AG08395 (cell line): ENCODE measurements at places on chromosomes 12 and 14.

DNA sequence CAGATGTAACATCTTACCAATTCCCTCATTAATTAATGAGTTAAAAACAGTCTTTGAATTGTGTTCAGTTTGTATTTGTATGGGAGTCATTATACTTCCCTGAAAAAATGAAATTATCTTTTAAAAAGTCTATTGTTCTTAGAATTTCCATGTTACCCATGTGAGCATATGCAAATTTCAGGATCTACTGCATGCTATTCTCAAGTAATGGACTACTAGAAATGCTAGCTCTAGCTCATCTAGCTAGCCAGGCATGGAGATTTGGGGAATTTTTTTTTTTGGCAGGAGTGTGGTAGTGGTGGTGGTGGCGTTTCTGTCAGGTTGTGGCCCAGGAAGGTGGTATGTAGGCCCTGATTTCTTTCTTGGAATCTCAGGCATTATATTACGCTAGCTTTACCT, 218.4 kb downstream of the AEBP2 start:
- DNase-seq, result no peak

GRCh38 chr14:91862417-91862816, 4.9 kb downstream of the TC2N start:
- DNase-seq, result no peak

- peak; percentile 35 for DNase-seq
Observed at GRCh38 chr12:53252349-53252916, 15.7 kb upstream of the ESPL1 start.

DNA sequence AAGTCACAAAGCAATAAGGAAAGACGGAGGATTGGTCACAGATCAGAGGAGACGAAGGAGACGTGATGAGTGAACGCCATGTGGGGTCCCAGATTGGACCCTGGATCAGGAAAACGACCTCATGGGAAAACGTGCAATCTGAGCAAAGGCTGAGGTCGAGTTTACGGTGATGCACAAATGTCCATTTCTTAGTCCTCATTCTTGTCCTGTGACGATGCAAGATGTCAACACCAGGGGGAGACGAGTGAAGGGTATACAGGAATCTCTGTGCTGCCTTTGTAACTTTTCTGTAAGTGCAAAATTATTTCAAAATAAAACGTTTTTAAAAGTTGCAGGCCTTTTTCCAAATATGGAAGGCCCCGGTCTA, 329.8 kb downstream of the MED13L start:
- DNase-seq, result no peak

- DNase-seq, result no peak
Observed at GRCh38 chr14:65850429-65851135, 438.1 kb downstream of the FUT8 start.

- DNase-seq, result peak; percentile 33
Observed at GRCh38 chr12:75783093-75783877, 248.3 kb downstream of the PHLDA1 start.

- no peak for DNase-seq
Observed at GRCh38 chr14:69300601-69301221, 40.8 kb downstream of the GALNT16 start.

DNA sequence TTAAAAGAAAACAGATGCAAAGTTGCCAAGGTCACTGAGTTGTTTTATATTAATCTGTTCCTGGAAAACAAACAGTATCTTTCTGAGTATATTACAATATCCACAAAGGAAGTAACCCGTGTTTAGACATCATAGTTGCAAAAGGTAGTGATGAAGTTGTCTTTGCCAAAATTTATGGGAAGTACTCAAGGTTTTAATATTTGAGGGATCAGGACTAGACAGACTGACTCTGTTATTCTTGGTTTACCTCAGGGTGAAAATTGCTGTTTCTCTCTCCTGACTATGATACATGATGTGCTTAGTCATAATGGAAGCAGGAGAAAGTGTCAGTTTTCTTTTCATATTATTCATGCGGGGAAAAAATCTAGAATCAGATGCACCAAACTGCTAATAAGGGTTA, 28.3 kb downstream of the TMEM233 start:
- no peak for DNase-seq

GRCh38 chr12:79071498-79071897, 206.9 kb downstream of the SYT1 start:
- no peak for DNase-seq

- no peak for DNase-seq
Observed at GRCh38 chr12:57715786-57716185, 21.9 kb downstream of the OS9 start.

DNA sequence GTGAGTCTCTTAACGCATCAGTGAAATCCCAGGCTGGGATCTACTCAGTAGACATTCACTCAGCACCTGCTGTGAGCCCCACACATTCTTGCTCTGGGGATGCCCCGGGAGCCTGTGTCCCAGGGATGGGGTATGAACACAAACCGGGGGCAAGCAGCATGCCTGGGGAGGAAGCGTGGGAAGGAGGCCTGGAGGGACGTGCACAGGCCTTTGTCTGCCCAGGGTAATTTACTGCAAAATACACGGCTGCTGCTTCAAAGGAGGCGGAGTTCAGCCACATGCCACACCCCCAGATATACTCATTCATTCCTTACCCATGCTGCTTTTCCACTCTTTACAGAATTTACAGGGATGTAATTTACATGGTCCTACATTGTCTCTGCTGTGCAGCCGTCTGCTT, 187.8 kb downstream of the ADGRD1 start:
- DNase-seq, result no peak

DNA sequence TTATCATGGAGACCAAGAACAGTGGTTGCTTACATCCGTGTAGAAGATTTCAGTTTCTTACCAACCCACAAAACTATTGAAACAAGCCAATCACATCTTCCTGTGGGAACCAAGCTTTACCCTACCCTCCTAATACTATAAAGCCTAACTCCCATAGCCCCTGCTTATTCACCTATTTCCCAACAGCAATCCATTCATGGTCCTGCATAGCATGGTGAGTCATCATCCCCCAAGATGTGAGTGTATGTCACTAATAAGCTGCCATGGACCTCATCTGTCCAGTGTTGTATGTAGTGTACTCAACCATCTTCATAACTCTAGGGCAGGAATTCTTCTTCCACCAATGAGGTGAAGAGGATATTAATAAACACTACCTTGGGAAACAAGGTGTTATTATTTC, 1620.4 kb upstream of the FLRT2 start:
- no peak for DNase-seq

DNA sequence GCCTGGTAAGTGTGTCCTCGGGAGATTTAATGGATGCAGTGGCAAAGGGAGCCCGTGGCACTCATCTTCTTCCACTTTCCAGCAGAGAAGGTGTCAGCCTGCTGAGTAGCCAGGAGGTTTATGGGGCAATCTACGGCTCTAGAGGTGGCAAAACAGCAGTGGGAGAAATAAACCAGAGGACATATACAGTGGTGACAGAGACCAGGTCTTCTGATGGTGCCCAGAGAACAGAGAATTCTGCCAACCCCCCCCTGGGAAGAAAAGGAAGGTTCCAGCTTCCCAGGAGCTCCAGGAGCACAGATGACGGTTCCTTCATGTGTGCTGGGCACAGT, 43.0 kb downstream of the SMIM41 start:
- DNase-seq, result no peak

DNA sequence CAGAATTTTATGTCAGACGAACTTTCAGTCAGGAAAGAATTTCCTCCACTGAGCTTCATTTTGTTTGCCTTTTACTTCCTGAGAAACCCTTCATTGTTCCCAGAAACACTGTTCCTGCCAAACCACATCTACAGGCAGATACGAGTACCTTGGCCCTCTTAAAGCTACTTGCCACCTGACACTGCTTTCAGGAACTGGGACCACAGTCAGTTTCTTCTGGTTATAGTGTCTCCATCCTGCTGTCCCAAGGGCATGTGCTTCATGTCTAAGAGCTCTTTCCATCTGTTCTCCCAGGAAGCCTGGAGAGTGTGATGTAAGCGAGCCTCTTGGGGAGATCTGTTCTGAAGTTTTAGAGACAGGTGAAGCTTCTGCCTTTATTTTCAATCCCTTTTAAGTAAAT, 161.7 kb upstream of the PLEKHA5 start:
- no peak for DNase-seq

DNA sequence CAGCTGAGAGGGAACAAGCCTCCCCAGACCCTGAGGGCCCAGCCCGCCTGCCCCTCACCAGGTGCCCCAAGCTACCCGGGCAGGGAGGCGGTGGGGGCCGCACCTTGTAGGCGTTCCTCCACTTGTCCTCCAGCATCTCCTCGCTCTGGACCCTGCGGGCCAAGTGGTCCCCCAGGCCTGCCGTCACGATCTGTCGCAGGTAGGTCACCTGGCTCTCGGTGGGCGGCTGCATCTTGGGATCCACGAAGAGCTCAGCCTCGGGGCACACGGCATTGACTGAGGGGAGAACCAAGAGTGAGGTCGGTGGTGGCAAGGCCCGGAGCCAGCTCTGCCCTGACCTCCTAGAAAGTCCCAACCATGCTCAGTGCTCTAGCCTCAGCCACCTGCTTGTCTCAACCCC, 36.6 kb downstream of the DHX37 start:
- DNase-seq, result no peak

DNA sequence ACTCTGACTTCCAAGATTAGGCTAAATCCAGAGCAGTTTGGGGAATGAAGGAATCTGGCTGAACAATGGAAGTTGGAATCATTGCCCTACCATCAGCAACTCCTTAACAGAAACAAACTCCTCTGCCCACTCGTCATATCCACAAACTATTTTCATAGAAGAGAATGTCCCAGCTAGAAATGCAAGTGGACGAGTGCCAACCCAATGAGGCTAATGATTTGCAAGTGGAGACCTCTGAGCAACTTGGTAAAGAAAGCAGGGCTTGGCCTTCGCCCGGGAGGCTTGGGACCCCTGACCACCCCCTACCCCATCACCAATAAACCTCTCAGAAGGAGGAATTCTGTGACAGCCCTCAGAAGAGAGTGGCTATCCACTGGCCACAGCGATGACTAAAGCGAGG, 40.0 kb upstream of the DDX11 start:
- no peak for DNase-seq

DNA sequence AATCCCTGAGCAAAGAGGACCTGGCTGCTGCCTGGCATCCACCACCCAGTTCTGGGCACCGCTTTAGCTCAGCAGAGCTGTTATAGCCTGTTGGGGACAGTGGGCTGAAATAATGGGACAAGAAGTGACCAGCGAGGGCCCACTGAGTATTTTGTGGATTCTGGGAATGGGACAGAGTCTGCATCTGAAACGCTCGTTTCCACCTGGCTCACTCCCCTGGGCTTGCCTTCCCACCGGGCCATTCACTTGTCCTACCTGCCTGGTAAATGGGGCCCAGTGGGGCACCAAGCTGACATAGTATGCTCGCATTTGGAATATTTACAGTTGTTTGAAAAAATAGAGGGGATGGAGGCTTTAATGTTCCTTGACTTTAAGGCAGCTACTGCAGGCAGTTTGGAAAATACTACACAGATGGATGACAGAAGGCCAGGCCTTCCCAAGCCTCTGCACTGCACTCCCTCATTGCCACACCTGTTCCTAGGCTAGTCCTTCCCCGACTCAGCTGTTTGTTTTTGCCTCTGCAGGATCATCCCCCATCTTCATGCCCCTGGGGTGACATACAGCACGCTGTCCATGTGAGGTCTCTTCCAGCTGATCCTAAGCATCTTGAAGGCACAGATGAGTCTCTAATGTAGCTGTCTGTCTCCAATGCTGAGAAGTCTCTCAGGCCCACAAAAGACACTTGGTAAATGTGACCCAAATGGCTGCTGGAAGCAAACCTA, 61.3 kb upstream of the DICER1 start:
- DNase-seq, result no peak

- DNase-seq, result no peak
Observed at GRCh38 chr12:1436015-1436414, 158.4 kb downstream of the FBXL14 start.

GRCh38 chr12:103198499-103198898, 241.0 kb downstream of the ASCL1 start:
- DNase-seq, result no peak

GRCh38 chr12:20188930-20189653, 179.2 kb upstream of the PDE3A start:
- DNase-seq, result no peak

DNA sequence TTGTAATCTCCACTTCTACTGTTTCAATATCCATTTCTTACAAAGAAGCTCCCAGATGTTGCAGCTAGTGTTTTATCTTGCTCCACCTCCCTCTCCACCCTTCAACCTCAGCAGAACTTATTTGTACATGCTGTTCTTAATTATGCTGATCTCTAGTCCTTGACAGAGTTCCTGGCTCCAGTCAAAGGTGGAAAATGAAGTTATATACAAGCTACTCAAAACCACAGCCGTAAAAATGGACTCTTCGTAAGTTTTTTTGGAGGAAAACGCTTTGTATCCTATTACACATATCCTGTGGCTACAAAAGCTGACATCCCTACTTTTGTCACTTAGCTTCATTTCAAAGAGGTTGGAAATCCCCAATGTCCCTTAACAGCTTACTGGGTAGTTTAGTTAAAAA, 1.3 kb downstream of the CLEC1A start:
- DNase-seq, result peak; percentile 6

DNA sequence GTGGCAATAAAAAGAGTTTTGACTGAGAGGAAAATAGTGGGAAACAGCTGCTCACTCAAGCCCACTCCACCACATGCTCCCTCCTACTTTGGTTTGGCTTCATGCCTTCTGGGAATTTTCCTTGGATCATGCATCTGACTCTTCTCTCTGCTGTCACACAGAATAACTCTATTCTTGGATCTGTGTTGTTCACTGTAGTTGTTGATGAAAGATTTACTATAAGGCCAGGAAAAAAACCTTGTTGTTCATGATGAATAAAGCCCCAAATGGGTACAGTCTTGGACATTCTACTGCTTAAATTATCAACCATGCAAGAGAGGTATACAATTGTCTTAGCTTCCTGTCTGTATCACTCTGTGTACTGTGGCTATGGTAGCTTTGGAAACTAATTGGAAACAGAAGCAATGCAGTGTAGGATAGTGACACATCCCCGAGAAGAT, 70.5 kb downstream of the TMX1 start:
- DNase-seq, result peak; percentile 52

DNA sequence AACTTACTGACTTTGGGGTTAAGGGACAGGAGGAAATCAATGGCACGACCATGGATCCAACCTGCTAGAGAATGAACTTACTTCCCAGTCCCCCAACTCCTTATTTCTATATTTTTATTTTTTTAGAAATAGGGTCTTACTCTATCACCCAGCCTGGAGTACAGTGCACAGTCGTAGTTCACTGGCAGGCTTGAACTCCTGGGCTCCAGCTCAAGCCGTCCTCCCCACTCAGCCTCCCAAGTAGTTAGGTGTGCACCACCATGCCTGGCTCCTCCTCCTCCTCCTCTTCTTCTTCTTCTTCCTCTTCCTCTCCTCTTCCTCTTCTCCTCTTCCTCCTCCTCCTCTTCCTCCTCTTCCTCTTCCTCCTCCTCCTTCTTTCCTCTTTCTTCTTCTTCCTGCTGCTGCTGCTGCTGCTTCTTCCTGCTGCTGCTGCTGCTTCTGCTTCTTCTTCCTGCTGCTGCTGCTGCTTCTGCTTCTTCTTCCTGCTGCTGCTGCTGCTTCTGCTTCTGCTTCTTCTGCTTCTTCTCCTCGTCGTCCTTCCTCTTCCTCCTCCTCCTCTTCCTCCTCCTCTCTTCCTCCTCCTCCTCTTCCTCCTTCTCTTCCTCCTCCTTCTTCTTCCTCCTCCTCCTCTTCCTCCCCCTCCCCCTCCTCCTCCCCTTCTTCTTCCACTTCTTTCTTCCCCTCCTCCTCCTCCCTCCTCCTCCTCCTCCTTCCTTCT, 390.1 kb upstream of the RGS6 start:
- DNase-seq, result no peak

GRCh38 chr12:77914081-77914488, 83.4 kb downstream of the NAV3 start:
- no peak for DNase-seq
